H9 (cell line): ENCODE measurements at places on chromosomes 5 and 9. TPM values are rescaled to one million over a fixed set of nuclear protein-coding genes. Genes with fewer than 3 reads are reported as not detected.

DNA sequence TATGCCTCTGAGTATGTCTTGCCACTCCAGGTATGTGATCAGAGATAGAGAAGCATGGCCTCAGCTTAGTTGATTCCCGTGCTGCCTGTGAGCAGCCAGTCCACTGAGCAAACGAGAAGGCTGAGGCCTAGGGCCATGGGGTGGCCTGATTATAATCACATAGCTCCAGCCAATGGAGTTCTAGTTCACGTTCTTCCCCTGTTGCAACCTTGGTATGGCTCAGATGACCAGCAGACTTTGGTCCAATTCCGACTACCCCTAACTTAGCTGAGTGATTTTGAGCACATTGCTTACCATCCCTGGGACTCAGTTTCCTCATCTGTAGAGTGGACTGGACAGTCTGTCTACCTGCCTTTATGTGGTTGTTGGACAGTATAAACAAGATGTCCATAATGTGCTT is 68.4 kb downstream of the PPARGC1B start:
- DNase-seq = no peak
- H3K4me3 ChIP-seq = no peak overlapping the region
- 0 out of 2 replicates have a peak, but pooled peaks cover 2% of the 10 kb centered on the region for H3K4me1 ChIP-seq
- H3K36me3 ChIP-seq = no peaks in the 10 kb centered on the region

PCDHGC4 gene
- 4.0 and 4.3 TPM in 2 replicates for total RNA-seq

- H3K4me3 ChIP-seq = no peak overlapping the region
- H3K27ac ChIP-seq = no peak overlapping the region
- H3K4me1 ChIP-seq = no peaks in the 10 kb centered on the region
- H3K27me3 ChIP-seq = no peaks in the 10 kb centered on the region
- H3K36me3 ChIP-seq = peaks cover 33% of the 10 kb centered on the region; the same call in 2 of the 3 replicates
Observed at GRCh38 chr5:139285651-139286392, 7.7 kb upstream of the MATR3 start.

GRCh38 chr9:70177121-70177520 is 81.7 kb upstream of the SMC5 start:
- H3K4me1 ChIP-seq = no peaks in the 10 kb centered on the region
- no peak for DNase-seq
- peaks cover 6% of the 10 kb centered on the region; the same call in 1 of the 2 replicates for H3K36me3 ChIP-seq
- no peak overlapping the region for H3K27ac ChIP-seq
- no peaks in the 10 kb centered on the region for H3K27me3 ChIP-seq
- H3K4me3 ChIP-seq = no peak overlapping the region

DNA sequence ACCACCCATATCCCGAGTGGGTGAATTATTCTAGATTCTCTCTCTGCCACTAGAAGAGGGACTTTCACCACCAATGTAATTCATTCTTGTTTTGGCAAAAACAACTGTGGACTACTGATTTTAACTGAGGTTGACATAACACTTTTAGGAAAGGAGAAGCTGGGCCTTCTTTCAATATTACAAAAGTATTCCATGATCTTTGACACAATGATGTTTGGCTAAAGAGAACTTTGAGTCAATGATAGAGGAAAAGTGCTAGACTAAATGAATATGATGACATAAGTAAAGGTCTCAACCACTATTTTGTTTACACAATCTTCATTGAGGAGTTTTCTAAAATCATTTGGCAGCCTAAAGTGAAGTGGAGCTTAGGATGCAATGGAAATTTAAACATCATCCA is 336.9 kb upstream of the PDE4D start:
- H3K27me3 ChIP-seq = no peaks in the 10 kb centered on the region
- H3K4me1 ChIP-seq = no peaks in the 10 kb centered on the region
- no peaks in the 10 kb centered on the region for H3K36me3 ChIP-seq
- H3K27ac ChIP-seq = no peak overlapping the region

PDLIM4 gene
- 7.6 and 12.2 TPM in 2 replicates for total RNA-seq

DNA sequence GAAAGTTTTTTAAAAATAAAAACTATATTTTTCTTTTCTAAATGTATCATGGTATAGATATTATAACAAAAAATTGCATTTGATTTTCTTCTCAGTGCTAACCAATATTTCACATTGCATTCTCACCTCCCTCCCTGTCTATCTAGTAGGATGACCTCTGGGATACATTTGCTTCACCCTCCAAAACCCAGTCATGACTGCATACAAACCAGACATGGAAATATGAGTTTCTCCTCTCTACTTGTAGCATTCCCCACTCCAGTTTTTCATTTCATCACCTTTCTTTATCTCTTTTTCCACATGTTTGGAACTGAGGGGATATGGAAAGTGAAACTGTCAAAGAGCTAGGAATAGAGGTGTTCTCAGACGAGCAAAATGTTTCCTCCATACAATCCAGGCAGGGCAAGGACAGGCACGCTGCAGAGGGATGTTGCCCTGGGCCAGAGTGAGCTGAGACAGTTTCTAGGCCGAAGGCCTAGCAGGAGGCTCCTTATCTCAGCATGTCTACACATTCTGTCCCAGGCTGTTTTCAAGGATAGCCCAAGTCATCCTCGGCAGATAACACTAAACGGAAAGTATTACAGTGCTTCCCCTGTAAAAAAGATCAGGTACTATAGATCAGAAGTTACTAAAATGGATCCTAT is 46.7 kb downstream of the MEF2C start:
- H3K4me3 ChIP-seq = no peak overlapping the region
- H3K27ac ChIP-seq = no peak overlapping the region
- DNase-seq = no peak
- no peaks in the 10 kb centered on the region for H3K4me1 ChIP-seq
- H3K27me3 ChIP-seq = no peaks in the 10 kb centered on the region

ARL10 gene
- total RNA-seq = 7.9 and 9.6 TPM in 2 replicates

DNA sequence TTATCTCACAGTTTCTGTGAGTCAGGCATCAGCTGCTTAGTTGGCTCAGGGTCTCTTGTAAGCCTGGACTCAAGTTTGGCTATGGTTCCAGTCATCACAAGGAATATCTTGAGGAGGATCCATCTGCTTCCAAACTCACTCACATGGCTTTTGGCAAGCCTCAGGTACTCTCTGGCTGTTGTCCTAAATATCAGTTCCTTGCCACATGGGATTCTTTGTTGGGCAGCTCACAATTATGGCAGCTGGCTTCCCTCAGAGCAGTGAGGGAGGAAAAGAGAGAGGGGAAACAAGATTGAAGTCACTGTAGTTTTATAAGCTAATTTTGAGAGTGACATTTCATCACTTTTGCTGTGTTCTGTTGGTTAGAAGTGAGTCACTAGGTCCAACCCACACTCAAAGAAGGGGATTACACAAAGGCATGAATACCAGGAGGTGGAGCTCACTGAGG is 144.5 kb downstream of the GCNT1 start:
- no peak for DNase-seq
- H3K27ac ChIP-seq = no peak overlapping the region
- H3K36me3 ChIP-seq = no peaks in the 10 kb centered on the region
- H3K27me3 ChIP-seq = no peaks in the 10 kb centered on the region

RGMB gene
- 17.7 and 19.3 TPM in 2 replicates for total RNA-seq

- no peaks in the 10 kb centered on the region for H3K27me3 ChIP-seq
- no peak overlapping the region for H3K27ac ChIP-seq
- peak; percentile 43 for DNase-seq
- H3K4me1 ChIP-seq = peaks cover 4% of the 10 kb centered on the region; the same call in 1 of the 2 replicates
Observed at GRCh38 chr5:84862132-84862531, 477.5 kb upstream of the EDIL3 start.

GRCh38 chr5:174903172-174903732 is 178.9 kb downstream of the MSX2 start:
- no peak overlapping the region for H3K27ac ChIP-seq
- no peaks in the 10 kb centered on the region; the same call in 1 of the 3 replicates for H3K36me3 ChIP-seq
- H3K4me1 ChIP-seq = no peaks in the 10 kb centered on the region
- no peaks in the 10 kb centered on the region for H3K27me3 ChIP-seq
- no peak overlapping the region for H3K4me3 ChIP-seq
- peak; percentile 49 for DNase-seq

DNA sequence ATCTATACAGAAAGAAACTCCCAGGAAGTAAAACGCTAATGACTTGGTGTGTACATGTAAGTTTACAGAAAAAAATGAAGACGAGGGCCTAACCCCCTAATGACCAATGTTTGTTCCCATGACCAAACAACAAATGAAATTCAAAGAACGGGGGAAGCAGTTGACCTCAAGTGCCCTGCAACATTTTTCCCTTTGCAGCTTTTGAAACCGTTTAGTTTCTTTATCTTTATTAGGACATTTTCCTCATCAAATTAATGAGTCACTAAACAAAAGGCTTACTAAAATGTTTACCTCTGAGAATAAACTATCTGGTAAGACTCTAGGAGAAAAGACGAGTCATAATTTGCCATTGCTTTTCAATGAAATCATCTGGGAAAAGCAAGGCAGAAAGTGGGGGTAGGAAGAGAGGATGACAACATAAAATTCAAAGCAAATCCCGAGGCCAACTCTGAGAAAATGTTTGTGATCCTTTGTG is 57.4 kb downstream of the LHFPL2 start:
- no peak overlapping the region for H3K27ac ChIP-seq
- peaks cover 7% of the 10 kb centered on the region; the same call in 1 of the 2 replicates for H3K4me1 ChIP-seq
- DNase-seq = no peak
- H3K27me3 ChIP-seq = no peaks in the 10 kb centered on the region

GRCh38 chr5:173823721-173824567 is 64.2 kb upstream of the CPEB4 start:
- no peak for DNase-seq
- H3K4me1 ChIP-seq = peaks cover 14% of the 10 kb centered on the region; the same call in 1 of the 2 replicates
- no peak overlapping the region for H3K27ac ChIP-seq
- no peaks in the 10 kb centered on the region for H3K27me3 ChIP-seq
- peaks cover 2% of the 10 kb centered on the region; the same call in 2 of the 3 replicates for H3K36me3 ChIP-seq
- H3K4me3 ChIP-seq = no peak overlapping the region

- no peak for DNase-seq
- peaks cover 29% of the 10 kb centered on the region for H3K36me3 ChIP-seq
- H3K27me3 ChIP-seq = no peaks in the 10 kb centered on the region
- no peak overlapping the region for H3K4me3 ChIP-seq
- no peak overlapping the region for H3K27ac ChIP-seq
Observed at GRCh38 chr9:22997923-22998322, 551.3 kb downstream of the DMRTA1 start.
